ENCODE measurements at places on chromosomes 5 and 9.

DNA sequence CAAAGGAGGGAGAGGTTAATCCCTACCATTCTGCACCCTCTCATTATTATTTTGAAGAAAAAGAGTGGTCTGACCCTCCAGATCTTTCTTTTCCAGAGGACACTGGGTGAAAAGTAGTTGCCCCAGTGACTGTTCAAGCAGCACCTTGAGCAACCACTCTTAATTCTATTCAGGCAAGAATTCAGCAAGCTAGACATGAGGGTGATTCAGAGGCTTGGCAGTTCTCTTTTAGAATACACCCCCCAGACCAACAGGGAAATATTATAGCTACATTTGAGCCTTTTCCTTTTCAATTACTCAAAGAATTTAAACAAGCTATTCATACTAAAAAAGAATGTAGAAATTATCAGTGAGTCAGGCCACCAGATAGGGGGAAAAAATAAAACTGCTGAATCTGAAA lies 178.3 kb downstream of the MRPS30 start:
- DNase-seq = no peak

- no peak for DNase-seq
Observed at GRCh38 chr9:89489548-89490530, 8.1 kb downstream of the SEMA4D start.

GRCh38 chr9:129857207-129857606 lies 21.9 kb downstream of the USP20 start:
- DNase-seq = no peak

GRCh38 chr5:32814141-32814540 lies 103.0 kb downstream of the NPR3 start:
- DNase-seq = no peak

DNA sequence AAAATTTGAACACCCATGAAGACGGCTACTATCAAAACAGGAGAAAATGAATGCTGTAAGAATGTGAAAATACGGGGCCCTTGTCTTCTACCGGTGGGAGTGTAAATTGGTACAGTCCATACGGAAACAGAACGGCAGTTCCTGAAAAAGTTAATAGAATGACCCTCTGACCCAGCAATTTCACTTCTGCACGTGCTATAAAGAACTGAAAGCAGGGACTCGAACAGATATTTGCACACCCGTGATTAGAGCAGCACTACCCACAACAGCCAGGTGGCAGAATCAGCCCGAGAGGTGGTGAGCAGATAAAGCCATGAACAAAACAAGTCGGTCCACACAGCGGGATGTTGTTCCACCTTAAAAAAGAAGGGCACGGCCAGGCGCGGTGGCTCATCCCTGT lies 22.6 kb upstream of the SLC12A7 start:
- DNase-seq = no peak

- DNase-seq = no peak
Observed at GRCh38 chr5:83299353-83299752, 172.2 kb upstream of the VCAN start.

DNA sequence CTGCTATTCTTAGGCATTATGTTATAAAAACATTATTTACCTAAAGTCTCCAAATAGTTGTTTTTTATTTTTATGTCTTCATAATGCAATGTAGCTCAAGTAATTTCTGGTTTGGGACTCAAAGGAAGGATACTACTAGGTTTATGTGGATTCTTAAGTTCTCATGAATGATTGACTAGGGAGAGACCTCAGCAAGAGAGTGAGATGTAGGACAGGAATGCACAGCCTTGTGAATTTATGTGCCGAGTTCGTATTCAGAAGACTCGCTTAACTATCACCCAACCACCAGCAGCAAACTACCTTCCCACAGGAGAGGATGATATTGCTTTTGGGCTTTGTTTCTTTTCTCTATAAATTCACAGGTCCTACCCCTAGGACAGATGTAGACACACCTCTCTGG lies 282.9 kb downstream of the ARHGEF28 start:
- DNase-seq = no peak

DNA sequence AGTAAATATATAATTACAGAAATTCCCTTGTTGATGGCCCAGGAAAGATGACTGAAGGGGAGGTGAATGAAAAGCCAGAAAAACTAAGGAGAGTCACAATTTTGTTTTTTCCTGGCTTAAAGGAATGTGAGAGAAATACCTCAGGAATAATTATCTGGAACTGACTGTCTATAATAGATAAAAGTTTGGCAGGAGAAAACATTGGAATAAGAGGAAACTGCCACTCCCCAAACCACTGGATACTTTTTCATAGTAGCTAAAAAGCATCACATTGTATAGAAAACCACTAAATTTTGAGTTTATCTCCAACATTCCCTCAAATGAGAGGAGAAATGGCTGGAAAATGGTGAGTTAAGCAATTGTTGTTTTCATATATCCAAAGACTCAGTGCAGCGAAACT lies 326.0 kb downstream of the NPR3 start:
- no peak for DNase-seq

GRCh38 chr5:81895307-81895706 lies 76.5 kb upstream of the ATG10 start:
- DNase-seq = no peak

GRCh38 chr9:134642385-134643181 lies 980 bp downstream of the COL5A1 start:
- DNase-seq = no peak

GRCh38 chr5:81632679-81633078 lies 118.2 kb downstream of the SSBP2 start:
- DNase-seq = no peak

- DNase-seq = no peak
Observed at GRCh38 chr9:137278061-137278701, 655 bp downstream of the TOR4A start.

DNA sequence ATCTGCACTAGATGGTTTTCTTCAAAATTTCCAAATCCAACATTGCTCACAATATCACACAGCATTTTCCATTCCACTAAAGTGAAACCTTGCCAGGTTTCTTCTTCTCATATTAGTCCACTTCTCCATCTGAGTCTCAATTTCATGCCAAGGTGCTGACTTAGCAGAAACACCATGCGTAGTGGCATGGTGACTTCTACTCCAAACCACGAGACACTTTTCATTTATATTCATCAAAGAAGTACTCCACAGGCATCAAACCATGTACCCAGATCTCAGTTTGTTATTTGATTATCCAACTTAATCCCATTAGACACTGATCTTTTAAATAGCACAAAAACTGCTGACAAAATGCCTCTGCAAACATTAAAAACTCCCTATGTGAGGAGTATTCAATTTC lies 233.4 kb upstream of the ITGA1 start:
- no peak for DNase-seq

- DNase-seq = no peak
Observed at GRCh38 chr9:116156621-116157314, 3.2 kb downstream of the PAPPA start.

GRCh38 chr9:112310826-112311225 lies 22.6 kb downstream of the PTBP3 start:
- no peak for DNase-seq

DNA sequence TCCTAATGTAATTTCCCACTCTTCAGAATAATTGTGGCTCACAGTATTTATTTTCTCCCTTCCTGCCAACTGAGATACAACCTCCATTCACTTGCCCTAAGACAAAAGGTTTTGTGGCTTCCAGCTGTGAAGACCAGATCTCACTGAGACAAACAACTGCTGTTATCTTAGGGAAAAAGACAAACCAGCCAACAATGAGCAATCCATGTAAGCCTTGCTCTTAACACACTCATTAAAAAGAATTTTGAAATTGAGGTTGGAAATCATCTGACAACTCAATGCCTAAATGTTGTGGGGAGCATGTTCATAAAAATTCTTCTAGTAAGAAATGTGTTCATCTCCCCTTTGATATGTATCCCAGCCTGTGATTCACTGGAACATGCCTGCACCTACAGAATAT lies 132.9 kb downstream of the ADAMTSL1 start:
- no peak for DNase-seq

DNA sequence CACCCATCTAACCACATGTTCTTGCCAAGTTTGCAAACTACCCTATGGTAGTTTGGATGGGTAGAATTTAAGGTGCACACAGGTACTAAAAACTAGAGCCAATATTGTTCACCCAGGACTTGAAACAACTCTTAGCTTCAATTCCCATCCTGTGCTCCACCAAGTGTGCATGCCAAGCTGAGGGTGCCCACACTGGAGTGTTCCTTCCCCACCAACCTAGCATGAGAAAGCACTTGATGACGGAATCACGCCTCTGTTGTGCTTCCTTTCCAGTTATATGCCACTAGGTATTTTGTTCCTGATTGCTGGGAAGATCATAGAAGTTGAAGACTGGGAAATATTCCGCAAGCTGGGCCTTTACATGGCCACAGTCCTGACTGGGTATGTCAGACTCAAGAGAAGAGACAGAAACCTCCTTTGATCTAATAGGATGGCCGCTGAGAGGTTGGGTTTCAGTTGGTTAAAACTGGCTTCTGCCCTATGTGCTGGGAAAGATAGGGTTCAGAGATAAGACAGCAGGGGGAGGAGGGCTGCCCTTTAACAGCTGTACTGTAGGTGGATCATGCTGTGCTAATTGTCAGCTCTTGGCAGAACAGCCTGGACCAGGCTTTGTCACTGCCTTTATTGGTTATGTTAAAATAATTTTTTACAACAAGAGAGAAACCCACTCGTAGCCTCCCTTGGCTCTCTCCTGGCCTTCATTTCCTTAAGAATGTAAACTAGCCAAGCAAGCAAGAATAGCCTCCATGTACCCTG lies 83.5 kb downstream of the SLC1A1 start:
- no peak for DNase-seq

DNA sequence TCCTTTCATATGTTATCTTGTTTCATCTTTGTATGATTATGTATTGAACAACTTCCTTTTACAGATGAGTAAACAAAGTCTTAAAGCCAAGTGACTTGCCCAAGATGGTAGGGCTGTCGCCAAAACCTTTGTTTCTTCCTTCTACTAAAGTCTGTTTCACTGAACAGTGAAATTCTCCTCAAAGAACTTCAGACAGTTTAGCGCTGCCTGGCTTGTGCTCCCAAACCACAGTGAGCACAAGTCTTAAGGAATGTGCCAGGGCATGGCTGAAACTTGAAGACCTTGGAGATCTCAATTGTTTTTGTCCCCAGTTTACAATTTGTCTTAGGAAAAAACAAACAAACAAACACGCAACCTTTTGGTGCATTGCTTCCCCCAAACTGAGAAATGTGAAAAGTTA lies 273.5 kb downstream of the CRB2 start:
- DNase-seq = no peak

- no peak for DNase-seq
Observed at GRCh38 chr9:122518841-122519240, at the start of gene OR1J4. Gene OR1J4, plus strand, starts transcription at chr9:122519141. Its CDS starts 0 bp downstream, at chr9:122519141.
